ENCODE measurements at places on chromosomes 2 and 18.

- DNase-seq: no peak
Measured at GRCh38 chr2:216942016-216942415, 82.2 kb upstream of the TNP1 start.

DNA sequence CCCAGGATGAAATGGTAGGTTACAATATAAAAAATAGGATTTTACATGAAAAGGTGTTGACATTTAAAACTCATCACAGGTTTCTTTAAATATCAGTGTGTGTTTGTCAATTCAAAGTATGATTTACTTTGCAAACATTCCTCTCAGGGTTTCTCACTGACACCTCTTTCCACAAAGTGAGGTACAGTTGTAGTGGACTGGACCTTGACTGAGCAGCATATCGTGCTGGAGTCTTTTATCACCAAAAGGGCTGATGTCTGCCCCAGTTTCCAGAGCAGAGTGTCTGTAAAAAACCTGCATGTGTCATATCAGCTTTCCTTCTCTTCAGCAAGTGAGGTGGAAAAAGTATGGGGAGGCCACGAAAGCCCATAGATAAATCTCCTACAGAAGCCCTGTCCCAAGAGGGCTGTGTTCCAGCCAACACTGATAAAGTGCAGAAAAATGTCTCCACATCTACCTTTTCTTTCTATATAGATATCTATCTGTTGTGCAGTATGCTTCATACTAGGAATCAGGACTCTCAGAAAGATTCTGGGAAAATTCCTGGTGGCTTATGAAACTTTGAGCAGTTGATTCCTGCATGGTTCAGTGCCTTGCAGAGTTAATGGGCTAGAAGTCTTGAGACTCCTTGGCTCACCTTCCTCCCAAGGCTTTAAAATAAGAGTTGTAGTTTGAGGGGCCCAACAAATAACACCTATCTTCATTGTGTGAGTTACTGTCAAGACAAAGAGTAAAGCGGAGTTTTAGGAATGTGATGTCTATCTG is 6.9 kb downstream of the ACYP2 start:
- DNase-seq: no peak

DNA sequence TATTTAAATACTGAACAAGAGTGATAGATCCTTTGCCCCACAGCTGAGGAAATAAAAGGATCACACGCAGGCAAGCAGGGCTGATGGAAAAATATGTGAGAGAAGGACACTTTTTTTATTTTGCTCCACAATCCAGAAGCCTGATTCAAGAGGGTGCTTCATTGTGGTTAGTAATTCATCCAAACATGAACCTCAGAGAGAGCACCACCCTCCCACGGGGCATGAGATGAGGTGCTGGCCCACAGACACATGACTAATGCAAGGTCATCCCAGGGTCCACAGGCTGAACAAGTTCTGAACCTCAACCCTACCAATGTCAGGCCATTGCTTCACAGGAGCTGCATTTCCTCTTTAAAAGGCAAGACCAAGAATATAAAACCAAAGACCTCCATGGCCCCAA is 239.6 kb downstream of the MREG start:
- no peak for DNase-seq

DNA sequence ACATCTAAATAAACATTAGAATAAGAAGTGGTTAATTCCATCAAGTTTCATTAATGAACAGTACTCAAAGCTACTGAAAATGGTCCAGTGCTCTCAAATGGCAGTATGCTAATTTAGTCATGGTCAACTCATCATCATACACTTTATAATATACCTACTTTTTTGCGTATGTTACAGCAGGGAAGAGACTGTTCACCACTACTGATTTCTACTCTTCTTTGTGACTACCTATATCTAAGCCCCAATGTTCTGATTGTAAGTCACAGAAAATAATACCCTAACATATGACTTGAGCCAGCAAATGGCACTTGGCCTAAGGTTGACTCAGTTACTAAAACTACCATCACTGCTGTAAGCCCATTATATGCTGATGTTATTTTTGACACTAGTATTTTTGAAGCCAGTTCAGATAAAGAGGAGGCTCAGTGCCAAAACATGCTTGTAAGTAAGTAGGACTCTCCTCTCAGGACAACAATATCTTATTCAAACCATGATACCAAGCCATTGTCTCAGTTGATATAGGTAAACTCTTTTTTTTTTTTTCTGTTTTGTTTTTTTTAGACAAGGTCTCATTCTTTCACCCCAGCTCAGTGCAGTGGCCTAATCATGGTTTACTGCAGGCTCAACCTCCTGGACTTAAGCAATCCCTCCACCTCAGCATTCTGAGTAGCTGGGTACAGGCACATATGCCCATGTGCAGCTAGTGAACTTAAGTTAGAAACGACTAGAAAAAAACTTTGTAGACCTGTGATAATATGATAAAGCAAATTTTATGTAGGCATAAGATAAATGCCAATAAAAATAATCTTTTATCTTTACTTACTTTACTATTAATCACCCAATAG is 266.9 kb downstream of the ZNF385B start:
- no peak for DNase-seq

DNA sequence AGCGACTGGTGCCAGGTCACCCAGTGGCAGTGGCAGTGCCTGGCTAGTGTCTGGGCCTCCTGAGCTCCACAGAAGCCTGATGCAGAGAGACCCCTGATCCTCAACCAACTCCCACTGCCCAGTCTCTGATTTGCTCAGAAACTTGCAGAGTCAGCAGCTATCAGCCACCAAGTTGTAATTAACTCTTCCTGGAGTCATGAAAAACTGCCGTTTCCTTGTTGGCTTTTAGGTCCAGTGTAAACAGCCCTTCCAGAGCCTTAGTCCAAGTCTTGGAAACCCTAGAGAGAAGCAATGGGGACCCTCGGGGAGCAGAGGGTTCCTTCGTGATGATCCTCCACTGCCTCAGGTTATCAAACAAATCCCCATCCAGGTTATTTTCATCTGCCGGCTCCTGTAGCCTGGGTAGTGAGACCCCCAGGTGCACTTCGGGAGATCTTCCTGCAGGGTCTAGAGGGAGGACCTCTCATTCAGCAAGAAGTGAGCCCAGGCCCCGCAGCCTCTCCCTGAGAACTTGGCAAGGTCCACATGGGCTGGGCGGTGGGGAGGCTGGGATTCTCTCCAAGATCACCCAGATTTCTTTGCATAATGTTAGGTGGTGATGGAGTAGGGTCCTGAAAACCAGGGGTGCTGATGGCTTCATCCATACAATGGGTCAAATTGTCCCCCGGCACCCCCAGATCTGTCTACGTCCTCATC is 137.7 kb upstream of the HDAC4 start:
- DNase-seq: no peak

- no peak for DNase-seq
Measured at GRCh38 chr18:74916773-74917393, 292.1 kb downstream of the PTGR3 start.

- DNase-seq: no peak
Measured at GRCh38 chr2:228102949-228103348, 78.5 kb downstream of the SPHKAP start.

DNA sequence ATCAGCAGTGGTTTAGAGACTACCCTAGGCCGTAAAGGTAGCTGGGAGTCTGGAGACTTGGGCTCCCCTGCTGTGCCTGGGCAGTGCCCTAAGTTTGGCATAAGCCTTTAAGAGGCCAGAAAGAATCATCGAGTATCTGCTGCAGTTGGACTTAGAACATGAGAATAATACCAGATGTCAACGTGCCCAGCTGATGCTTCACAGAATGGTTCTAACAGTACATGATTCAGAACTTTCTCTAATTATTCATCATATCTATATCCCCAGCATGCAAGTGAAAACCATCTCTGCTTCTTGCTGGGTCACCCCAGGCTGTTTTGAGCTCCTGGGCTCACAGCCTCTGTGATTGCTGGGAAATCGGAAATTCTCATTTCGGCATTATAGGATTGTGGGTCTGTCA is 118.1 kb downstream of the NCK2 start:
- no peak for DNase-seq

GRCh38 chr2:85066874-85067351 is 66.3 kb upstream of the TCF7L1 start:
- no peak for DNase-seq

DNA sequence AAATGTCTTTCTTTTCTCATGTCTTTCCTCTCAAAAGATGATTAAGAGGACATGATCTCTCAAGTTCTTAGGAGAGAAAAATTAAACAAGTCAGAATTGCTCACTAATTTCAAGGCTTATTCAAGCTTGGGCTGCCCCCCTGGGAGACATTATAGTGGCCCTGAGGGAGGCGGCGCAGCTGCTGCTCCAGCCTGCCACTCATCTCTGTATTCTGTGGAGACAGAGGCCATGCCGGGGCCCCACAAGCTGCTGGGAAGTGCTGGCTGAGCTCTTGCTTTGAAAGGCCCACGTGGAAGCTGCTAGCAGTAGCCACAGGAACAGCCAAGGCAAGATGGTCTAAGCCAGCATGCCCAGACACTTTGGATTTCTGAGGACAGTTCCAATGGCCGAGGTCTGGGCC is 267.4 kb downstream of the LNPK start:
- no peak for DNase-seq

DNA sequence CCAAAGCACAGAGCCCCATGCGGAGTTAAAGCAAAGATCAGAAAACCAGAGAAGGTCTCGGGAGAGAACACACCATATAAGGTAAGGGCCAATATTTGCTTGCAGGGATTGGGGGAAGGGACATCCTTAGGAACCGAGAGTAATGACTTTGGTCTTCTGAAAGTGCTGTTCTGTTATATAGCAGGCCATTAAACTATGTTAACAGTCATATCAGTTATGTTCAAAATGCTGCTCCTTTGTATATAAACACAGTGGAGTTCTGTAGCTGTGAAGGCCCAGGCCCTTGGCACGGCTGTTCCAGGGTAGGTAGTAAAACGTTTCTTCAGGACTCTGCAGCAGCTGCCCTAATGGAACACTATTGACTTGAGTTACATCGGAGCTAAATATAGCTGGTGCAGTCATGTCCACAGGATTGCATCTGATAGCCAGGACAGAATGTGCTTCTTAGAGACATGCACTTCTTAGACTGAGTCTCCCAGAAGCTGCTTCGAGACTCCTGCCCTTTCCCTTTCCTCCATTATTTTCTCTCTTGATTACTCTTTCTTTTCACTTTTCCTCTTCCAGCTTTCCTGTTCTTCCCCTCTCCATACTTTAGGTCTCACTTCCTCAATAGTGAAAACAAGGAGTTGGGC is 122.4 kb downstream of the SETBP1 start:
- DNase-seq: no peak

- no peak for DNase-seq
Measured at GRCh38 chr2:241844831-241845578, 13.7 kb downstream of the PDCD1 start.

DNA sequence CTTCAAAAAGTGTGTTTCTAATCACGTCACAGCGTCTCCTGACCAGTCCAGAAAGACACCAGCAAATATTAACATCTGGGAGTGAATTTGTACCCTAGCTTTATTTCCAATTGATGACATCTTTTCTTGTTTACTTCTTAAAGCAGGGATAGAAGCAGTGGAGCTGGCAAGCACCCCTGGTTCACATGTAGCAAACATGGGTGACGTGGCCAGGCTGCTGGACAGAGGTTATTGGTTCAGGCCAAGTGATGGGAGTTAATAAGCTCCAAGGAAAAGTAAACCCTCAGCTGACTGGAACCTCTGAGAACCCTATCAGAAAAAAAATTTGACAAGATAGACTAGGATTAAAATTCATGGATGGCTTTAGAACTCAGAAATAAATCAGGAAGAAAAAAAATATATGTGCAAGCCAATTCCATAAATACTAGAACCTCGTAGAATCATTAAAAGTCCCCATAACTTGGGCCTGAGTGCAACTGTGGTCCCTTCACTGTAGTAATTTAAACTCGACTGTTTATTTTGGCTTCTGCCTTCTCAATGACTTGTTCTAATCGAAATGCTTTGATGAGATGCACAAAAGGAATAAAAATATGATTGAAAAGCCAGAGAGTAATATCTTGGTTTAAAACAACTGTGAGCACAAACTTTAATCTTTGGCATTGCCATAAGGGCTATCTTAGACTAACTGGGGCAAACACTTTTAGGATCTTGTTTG is 121.5 kb upstream of the CTAGE1 start:
- DNase-seq: no peak

- no peak for DNase-seq
Measured at GRCh38 chr2:26176279-26176615, 3.4 kb downstream of the GAREM2 start.

GRCh38 chr18:25518716-25519053 is 166.7 kb upstream of the ZNF521 start:
- DNase-seq: no peak

- no peak for DNase-seq
Measured at GRCh38 chr2:95287336-95287735, 9.8 kb upstream of the KCNIP3 start.

Measured in activated naive CD4-positive, alpha-beta T cell treated with anti-CD3 and anti-CD28 coated beads, Interleukin-2, amount 50 U/mL, for 72 hours (primary cell).